Thymus (tissue), 14 donors: ENCODE measurements at places on chromosomes 5 and 9.

- peak; percentile 55 for DNase-seq
These were observed 232.6 kb downstream of the MAST4 start for GRCh38 chr5:66828548-66829357.

- no peak for DNase-seq
These were observed 488.8 kb downstream of the HTR1A start for GRCh38 chr5:63473335-63473967.

- DNase-seq: no peak
These were observed 15.6 kb upstream of the EPB41L4A start for GRCh38 chr5:112434641-112435040.

DNA sequence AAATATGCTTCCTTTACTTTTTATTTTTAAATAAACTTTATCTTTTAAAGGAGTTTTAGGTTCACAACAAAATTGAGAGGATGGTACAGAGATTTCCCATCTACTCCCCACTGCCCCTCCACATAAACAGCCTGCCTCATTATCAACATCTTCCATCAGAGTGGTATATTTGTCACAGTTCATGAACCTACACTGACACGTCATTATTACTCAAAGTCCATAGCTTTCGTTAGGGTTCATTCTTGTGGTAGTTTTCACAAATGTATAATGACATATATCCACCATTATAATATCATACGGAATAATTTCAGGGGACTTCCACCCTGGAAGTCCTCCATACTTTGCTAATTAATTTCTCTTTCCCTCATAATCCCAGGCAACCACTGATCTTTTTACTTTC, 204.9 kb downstream of the SMARCA2 start:
- DNase-seq: no peak

DNA sequence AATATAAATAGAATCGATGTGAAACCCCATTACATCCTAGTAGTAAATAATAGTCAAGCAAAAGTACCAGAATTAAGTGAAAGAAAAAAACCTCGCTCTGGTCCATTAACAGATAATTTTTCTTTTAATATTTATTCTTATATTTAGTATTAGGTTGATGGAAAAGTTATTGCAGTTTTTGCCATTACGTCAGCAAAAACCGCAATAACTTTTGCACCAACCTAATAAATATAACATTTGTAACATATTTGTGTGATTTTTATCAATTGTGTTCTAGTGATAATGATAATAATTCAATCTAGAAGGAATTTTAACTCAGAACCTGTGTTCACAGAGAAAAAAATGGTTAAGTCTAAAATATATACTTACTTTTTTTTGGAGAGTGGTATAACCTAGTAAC, 16.1 kb downstream of the RORB start:
- no peak for DNase-seq

GRCh38 chr5:142743592-142744441, 26.4 kb upstream of the ARHGAP26 start:
- DNase-seq: no peak

DNA sequence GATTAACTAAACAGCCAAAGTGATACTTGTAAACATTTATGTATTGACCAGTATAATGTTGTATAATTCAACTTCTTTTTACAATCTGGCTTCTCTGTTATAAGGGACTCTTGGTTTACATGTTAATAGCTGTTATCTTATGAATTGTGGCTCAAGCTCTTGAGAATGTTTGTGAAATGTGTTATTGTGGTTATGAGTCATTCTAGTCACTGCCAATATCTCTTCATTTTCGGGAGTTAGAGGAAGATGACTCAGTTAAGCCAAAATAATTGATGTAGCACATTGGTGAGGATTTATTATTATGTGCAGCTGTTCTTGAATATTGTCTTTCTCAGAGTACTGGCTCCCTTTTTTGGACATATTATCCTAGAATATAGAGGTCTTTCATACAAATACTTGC, 655.2 kb upstream of the RIOK2 start:
- DNase-seq: no peak

- DNase-seq: no peak
These were observed 68.3 kb downstream of the WNK2 start for GRCh38 chr9:93252116-93252780.

DNA sequence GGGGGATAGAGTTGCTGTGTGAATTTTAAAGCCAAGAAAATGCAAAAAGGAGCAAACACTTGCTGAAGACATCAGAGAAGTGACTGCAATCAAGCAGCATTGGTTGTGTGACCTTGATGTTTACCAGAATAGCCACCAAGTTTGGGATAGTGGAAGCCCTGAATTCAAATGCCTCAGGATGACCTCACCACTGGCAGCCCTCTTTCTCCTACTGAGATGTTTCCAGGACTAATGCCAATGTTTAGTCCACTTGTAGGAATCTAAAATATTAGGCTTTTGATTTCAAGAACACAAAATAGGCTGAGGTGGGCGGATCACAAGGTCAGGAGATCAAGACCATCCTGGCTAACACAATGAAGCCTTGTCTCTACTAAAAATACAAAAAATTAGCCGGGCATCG, 112.2 kb upstream of the NUDT12 start:
- DNase-seq: no peak

GRCh38 chr5:41951224-41951623, 26.1 kb downstream of the FBXO4 start:
- no peak for DNase-seq

GRCh38 chr5:164306662-164307061, 801.2 kb downstream of the MAT2B start:
- no peak for DNase-seq

DNA sequence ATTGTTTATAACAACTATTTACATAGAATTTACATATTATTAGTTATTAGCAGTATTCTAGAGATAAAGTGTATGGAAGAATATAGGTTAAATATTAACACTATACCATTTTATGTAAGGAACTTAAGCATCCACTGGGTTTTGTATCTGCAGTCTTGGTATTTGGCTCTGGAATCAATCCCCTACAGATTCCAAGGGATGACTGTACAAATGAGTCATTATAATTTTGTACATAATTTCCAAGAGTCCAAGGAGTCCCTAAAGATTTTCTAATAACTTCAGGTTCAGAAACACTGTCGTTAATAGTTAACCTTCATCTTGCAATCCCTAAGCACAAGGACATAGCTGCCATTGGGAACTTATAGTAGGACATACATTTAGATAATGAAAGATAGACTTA, 254.8 kb upstream of the PDE4D start:
- no peak for DNase-seq

GRCh38 chr9:110623462-110624025, 44.0 kb upstream of the SVEP1 start:
- DNase-seq: peak; percentile 43

DNA sequence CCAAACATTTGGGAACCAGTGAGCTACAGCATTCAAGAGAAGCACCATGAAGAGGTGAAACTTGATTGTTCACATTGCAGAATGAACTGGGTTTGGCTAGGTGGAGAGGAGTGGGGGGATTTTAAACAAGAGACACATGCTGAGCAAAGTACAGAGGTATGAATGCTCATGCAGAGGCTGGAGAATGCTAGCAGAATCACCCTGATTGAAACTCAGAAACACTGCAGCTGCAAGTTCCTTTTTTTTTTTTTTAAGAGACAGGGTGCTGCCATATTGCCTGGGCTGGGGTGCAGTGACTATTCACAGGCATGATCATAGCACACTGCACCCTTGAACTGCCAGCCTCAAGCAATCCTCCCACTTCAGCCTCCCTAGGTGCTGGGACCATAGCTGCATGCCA, 35.1 kb downstream of the DENND1A start:
- no peak for DNase-seq

DNA sequence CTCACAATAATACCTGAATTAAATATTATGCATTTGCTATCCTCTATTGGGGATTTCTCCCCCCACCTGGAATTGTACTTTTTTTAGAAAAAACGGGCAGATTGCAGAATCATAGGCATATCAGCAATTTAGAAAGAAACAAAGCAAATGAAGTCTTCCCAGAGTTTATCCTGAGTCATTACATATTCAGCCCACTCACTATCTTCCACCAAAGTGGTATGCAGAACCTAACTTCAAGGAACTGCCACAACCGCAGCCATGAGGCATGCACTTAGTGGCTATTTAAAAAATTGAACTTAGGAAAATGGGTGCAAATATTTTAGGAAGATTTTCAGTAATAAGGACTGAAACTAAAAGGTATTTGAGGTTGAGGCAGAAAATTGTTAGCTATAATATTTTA, 48.6 kb downstream of the UBAP1 start:
- DNase-seq: no peak

DNA sequence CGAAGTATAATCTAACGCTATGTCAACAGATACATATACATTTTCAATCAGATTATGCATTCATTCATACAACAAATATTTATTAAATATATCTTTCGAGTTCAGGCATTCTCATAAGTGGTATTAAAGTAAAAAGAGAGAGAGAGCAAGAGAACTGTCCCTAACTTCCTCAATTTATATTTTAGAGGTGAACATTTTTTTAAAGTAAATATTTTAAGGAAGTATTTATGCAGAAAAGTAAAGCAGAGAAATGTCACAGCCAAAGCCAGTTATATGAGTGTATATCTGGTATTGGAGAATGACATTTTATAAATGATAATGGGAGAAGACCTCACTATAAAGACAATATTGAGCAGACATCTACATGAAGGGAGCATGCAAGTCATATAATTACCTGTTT, 667.3 kb upstream of the CDH9 start:
- no peak for DNase-seq

GRCh38 chr9:89891221-89891590, 286.4 kb downstream of the GADD45G start:
- DNase-seq: no peak

DNA sequence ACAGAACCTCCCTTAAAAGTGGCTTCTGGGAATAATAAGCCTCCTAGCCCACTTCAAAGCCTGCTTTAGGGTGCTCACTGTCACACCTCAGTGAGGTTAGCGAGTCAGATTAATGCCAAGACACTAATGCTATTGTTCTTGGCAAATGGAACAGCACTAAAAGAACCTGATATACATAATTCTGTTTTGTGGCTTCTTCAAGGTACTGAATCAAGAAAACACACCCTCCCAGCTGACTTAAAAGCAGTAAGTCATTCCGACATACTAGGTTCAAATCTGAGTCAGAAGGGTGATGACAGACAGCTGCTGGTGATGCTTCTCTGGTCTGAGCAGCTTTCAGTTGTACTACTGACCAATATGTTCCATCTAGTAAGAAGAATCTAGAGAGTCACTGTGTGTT, 121.6 kb downstream of the OXCT1 start:
- no peak for DNase-seq

- no peak for DNase-seq
These were observed 15.1 kb upstream of the EPB41L4B start for GRCh38 chr9:109335929-109336328.

DNA sequence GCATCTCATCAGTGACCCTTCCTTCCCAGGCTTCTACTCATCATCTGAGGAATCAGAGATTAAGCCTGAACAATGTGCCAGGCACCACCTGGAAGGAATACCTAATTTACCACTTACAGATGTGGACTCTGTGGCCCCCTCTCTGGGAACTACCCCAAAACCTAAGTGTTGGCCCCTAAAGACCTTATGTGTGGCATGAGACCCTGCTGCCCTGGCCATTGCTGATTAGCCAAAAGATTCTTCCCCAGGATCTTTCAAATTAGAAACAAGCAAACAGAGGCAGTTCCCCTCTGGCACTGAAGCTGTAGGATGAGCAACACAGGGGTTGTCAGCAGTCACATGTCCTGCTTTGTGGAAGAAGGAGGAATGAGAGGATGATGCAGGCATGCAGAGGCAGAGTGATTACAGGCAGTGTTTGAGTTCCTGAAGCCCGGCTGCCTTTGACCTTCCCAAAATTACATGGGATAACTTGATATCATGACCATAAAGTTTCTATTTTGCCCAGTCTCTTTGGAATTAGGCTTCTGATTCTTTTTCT, 10.6 kb downstream of the SPINK4 start:
- no peak for DNase-seq

GRCh38 chr9:111810908-111811307, 16.2 kb upstream of the SHOC1 start:
- DNase-seq: no peak

DNA sequence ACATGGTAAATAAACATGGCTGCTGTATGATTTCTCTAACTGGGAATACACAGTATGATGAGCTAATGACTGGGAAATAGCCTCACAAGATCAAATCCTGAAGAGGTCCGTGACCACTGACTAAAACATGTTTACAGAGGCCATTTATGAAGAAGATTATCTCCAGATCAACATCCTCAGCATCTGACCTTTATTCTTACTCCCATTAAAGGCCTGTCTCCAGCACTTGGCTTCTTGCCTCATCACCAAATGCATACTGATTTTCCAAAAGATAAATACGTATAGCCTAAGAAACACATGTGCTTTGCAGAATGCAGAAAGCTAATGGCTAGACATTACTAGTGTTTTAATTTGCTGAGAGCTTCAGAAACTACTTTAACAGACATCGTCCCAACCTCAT, 108.0 kb upstream of the TSLP start:
- no peak for DNase-seq

- no peak for DNase-seq
These were observed 124.6 kb downstream of the MAST4 start for GRCh38 chr5:66720780-66721179.

DNA sequence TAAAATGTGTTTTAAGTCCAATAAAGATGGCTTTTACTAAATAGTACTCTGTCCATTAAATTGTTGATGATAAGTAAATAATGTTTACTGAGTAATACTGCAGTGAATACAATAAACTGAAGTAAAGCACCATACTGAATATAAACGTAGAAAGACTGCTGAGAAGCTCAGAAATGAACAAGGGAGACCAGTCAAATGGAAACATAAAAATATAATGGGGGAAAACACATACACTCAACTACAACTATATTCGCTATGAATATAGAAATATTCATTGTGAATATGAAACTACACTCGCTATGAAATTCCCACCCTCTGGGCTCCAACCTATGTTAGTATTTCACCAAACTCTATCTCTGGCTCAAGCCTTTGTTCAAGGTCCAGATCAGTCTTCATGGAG, 41.9 kb upstream of the UBQLN1 start:
- DNase-seq: no peak

GRCh38 chr5:173886150-173886549, 2.0 kb upstream of the CPEB4 start:
- no peak for DNase-seq

DNA sequence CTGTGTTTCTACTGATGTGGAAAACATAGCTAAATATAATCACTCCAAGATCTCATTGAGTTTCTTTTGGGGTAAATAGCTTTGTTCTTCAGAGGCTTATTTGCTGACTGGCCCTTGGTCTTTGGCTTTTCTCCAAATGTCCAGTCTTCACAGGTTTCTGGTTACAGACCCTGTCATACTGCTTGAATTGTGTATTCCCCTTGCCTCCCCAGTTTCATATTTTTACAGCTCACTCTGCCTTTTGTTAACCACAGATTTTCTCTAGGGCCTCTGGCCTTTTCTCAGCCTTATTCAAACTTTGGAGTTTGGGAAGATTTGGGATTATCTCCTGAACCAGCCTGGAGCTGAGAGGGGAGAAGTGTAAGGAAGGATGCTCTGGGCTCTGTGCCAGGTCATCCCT, 23.9 kb downstream of the ISOC1 start:
- DNase-seq: no peak
